HT1080 (cell line): ENCODE measurements at places on chromosomes 4 and X. TPM values are rescaled to one million over a fixed set of nuclear protein-coding genes. Genes with fewer than 3 reads are reported as not detected.

GRCh38 chr4:78337244-78338020 is 214.1 kb upstream of the ANXA3 start:
- DNase-seq: no peak

DNA sequence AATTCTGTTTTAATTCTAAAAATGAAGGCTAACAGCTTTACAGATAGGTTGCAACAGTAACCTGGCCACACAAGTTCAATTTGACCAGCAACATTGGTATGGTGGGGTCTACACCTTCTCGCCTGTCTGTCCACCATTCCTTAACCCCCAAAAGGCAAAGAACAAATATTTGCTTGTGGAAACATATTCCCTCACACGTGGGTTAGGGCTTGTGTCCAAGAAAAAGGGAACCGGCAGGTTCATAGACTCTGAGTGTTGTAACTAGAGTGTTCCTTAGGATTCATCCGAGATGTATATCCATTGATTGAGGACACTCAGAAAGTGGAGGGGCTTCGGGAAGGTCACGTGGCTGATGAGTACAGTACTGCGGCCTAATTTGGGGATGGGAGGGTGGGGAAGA is 54.1 kb downstream of the C4orf51 start:
- no peak for DNase-seq

DNA sequence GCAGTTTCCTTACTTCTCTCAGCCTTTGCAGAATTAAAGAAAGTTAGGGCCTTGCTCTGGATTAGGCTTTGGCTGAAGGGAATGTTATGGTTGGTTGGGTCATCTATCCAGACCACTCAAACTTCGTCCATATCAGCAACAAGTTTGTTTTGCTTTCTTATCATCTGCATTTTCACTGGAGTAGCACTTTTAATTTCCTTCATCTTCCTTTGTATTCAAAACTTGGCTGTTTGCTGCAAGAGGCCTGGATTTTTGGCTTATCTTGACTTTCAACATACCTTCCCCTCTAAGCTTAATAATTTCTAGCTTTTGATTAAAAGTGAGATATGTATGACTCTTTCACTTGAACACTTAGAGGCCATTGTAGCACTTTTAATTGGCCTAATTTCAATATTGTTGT is 126.7 kb upstream of the CENPE start:
- DNase-seq: no peak

- DNase-seq: no peak
These were observed 90.5 kb downstream of the DDIT4L start for GRCh38 chr4:100099746-100100145.

DNA sequence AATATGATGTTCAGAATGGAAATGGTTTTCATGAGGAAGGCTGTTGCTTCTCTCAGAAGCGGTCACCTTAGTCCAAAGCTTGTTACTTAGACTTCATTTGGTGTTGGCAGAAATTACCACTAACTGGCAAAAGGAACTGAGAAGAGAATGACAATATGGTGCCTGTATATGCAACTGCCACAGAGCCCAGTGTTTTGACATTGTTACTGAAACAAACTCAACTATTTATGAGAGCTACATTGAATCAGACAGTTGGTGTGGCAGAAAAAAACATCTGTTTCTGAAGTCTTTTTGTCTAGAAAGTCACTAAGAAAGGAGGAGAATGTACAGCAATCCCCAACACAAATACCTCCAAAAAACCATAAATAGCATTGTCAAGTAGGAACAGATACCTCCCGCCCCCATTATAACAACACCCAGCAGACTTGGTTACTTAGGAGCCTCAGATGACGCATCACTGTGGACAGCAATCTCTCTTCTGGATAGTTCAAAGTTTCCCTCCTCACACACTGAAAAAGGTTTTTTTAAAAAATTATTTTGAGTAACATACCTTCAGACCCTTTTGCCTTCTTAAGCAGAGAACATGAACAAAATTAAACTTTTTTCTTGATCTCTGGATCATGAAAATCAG is 92.2 kb downstream of the MAML3 start:
- no peak for DNase-seq

- no peak for DNase-seq
These were observed 154.2 kb upstream of the NEIL3 start for GRCh38 chr4:177155454-177155853.

- no peak for DNase-seq
These were observed 55.1 kb downstream of the NAF1 start for GRCh38 chr4:163111588-163111987.

DNA sequence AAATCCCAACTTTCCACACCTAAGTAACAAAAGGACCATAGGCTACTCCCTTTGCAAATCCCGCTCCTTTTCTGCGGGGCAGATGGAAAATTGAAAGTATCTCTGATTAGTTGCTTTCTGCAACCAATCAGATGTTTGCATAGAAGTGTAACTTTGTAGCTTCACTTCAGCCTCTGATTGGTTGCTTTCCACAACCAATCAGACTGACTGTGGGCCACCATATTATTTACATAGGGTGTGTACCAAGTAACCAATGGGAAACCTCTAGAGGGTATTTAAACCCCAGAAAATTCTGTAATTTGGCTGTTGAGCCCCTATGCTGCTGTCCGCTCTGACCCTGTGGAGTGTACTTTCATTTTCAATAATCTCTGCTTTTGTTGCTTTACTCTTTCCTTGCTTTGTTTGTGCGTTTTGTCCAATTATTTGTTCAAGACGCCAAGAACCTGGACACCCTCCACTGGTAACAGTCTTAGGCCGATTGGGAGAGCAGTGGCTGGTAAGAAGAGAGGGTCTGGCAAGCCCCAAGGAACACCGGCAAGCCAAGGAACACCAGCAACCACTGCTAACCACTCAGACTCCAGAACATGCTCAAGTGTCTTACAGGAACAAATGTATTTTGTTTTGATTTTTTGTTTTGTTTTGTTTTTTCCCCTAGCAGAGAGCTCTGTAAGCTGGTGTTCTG is 125.5 kb upstream of the MAP3K15 start:
- DNase-seq: no peak

DNA sequence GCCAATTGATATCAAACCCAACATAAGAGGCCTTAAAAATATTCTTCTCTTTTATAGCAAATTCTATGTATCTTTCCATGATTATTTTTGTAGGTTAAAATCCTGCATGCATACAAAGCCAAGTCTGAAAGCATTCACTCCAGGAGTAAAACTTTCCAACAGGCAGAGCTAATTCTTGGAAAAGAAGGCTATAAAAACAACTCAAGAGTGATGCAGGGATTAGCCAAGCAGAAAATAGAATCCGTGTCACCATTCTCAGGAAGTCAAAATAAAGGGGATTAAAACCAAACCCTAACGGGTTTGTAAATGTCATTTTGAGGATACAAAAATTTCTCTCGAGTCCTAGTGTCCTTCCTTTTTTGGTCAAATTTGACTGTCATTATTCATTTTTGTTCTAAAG is 412.4 kb downstream of the DMD start:
- DNase-seq: no peak

DNA sequence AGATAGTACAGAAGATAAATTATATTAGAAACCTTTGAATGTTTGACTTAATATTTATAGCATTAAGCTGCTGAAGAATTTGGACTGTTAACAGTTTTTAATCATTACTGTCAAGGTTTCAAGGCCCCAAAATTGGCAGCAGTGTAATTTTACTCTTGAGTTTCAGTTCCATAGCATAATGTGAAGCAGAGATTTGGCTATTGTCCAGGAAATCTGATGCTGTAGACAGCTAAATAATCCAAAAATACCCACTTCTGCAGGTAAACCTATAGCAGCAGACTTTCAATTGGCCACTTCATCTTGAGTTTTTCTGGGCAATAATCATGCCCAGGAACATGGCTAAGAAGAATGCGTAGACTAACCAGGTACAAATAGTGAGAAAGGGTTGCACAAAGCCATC is 85.0 kb downstream of the RCHY1 start:
- DNase-seq: no peak

DNA sequence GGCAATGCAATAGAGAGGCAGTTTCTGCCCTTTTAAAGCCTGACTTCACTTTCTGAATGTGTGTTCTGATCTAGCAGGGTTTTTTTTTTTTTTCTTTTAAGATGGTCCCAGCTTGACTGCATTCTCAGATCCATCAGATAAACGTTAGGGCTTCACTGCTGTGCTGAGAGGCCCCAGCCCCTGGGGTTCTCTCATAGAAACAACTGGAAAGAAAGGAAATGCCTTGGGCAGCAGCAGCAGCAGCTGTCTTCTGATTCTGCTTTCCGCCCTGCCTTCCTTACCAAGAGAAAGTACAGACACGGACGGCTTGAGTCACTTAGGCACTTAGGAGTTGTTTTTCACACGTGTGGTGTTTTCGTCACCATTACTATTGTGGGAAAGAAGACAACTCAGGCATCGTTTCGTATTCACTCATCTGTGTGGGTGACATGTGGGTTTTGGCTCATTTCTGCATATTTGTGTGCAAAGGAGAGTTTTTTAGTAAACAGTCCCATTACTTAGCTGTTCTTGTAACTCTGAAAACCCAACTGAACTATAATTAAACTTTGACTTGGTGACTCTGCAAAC is 172.0 kb downstream of the PTTG2 start:
- DNase-seq: peak; percentile 42

DNA sequence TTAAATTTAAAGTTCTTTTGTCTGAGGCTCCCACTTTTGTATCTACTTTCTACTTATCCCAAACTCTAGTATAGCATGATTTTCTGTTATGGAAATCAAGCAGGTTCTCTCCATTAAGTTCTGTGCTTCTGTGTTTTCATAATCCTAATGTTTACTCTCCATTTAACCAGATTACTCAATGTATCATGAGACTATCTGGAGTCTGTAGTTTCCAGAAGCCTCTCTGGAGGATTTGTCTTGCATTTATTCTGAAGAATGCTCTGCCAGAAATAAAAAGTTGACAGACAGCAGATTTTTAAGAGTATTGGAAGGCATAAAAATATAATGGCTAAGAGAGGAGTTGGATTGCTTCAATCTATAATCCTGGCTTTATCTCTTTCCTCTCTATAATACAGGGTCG is 39.2 kb upstream of the PLS3 start:
- DNase-seq: no peak

DNA sequence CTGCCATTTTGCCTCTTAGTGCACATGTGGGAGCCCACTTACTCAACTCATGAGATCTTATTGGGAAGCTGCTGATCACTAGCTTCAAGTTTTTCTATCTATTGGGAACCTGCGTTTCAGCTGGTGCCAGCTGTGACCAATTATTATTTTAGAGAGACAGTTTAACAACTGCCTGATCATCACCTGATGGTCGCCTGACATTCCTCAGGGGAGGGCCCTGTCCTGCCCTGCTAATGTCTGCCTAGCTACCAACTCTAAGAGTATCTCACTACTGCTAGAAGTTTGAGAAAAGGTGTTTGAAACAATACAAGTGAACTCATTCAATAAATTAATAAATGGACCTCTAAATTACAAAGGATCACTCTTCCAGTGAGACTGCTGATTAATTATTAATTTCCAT is 95.5 kb downstream of the PCDH7 start:
- no peak for DNase-seq

- DNase-seq: no peak
These were observed 2.0 kb upstream of the PCDH19 start for GRCh38 chrX:100411802-100412715.

DNA sequence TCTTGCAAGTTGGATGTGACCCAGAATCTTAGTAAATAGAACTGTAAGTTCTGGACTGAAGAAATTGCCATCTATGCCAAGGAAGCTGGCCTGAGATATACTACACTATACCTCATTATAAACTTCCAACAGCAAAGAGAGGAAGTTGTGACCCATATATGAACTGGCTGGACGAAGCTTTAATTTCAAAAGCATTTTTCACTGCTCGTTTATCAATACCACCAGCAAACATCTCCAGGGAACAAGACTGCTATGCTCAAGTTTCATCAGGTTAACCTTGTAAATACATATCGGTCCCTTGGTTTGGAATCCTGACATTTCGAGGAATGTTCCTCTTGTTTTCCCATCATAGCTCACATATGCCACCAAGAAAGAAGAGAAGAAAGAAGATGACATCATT is 334.5 kb upstream of the IGFBP7 start:
- DNase-seq: no peak

DNA sequence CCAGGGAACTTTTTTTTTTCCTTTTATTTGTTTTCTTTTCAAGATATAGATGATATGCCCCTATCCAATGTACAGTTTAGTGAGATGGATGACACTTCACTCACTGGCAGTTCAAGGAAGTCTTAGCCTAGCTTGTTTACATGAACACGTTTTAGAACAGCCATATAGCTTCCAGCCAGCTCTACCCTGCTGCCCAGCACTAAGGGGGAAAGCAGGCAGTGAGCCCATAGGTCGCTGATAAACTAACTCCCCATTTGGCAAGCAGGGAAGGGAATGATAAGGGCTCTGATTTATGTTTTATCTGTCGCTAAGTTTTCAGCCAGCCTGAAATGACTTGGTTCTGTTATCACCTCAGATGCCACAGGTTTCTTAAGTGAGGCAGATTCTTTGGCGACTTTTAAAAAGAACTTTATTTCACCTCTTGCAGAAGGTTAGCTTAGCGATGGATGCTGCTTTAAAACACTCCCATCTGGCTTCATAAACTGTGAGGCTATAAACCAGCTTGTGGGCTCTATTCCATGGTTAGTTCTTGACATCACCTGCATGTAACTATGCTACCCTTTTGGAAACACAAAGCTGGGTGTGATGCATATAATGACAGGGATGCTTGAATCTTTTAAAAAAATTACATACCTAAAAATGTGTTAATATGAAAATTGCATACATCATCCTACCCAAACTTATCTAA is 348.4 kb downstream of the FBXO8 start:
- no peak for DNase-seq

GRCh38 chr4:153521999-153522801 is 56.0 kb downstream of the TMEM131L start:
- no peak for DNase-seq

DNA sequence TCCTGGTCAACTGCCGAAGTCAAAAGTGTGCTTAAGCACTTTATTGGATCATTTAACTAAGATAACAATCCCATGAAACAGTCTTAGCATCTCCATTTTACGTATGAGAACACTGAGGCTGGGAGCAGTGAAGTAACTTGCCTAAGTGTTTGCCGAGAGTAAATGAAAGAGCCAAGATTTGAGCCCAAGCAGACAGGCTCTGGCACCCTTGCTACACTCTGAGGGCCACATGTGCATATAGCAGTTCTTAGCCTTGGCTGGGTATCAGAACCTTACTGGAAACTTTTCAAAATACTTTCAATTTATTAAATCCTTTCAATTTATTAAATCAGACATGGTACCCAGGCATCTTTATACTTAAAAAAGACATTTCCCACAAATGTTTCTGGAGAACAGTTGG is 225.9 kb downstream of the NR3C2 start:
- DNase-seq: no peak

DNA sequence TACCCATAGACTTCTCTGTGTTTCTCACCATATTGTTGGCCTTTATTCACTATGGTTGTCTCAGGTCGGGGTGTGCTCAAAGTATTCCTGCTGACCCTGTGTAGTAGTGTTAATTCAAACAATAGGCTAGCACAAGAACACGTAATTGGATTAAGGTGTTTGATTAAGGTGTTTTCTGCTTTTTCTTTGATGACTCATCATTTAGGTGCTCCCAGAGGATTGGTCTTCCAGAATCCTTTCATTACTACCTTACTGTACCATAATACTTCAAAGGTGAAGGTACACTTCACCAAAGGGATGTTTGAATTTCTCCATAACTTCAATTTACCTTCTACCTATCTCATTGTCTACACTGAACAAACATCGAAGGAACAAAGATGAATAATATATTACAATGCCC is 121.7 kb upstream of the CCDC160 start:
- no peak for DNase-seq

- peak; percentile 79 for DNase-seq
These were observed 24.4 kb downstream of the UCHL1 start for GRCh38 chr4:41281038-41281634.

- peak; percentile 17 for DNase-seq
These were observed at the start of gene IL1RAPL2 for GRCh38 chrX:104565791-104566680. Gene IL1RAPL2 (plus strand): TSS chrX:104566199.

Gene ATP10D
- total RNA-seq: 11.0 and 13.7 TPM in 2 replicates

Gene LAMP2
- 33.2 and 50.2 TPM in 2 replicates for total RNA-seq

Gene TMEM271
- not detected in 2 replicates for total RNA-seq
